Activated naive CD8-positive, alpha-beta T cell treated with anti-CD3 and anti-CD28 coated beads, Interleukin-2, amount 10 ng/mL, durations not matched to agents 7 days and 5 days (primary cell): ENCODE measurements at places on chromosomes 1 and 21. TPM values are rescaled to one million over a fixed set of nuclear protein-coding genes. Genes with fewer than 3 reads are reported as not detected.

Gene SLC6A17
- not detected for total RNA-seq

Gene F13B
- not detected for total RNA-seq

Gene ZNF669
- 14.1 TPM for total RNA-seq

DNA sequence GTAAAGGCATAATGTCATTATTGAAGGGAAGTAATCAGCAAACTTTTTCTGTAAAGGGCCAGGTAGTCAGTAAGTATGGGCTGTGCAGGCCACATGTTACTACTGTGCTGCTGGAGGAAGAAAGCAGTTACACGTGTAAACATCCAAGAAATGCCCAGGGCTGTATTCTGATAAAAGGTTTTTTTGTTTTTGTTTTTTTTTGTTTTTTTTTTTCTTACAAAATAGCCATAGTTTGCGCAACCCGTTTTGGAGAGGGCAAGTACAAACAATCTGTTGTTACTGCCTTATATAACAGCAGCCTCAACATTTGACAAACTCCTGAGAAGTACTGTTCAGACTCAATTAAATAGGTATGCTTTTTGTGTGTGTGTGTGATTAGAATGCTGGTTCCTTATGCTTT lies 26.7 kb upstream of the MTMR11 start:
- DNase-seq: no peak

Gene TBX19
- 3.2 TPM for total RNA-seq

GRCh38 chr1:184806296-184806721 lies 51.7 kb upstream of the EDEM3 start:
- DNase-seq: no peak

DNA sequence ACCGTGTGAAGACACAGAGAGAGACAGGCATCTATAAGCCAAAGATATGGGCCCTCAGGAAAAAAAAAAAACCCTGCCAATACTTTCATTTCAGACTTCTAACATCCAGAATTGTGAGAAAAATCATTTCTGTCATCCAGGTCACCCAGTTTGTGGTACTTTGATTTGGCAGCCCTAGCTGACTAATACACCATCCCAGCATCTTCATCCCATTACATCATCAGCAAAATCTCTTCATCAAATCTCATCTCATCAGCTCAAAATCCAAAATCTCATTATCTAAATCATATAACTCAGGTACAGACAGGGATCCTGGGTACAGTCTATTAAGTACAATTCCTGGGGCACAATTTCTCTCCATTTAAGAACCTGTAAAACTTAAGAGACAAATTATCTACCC lies 51.9 kb upstream of the GJA8 start:
- no peak for DNase-seq

DNA sequence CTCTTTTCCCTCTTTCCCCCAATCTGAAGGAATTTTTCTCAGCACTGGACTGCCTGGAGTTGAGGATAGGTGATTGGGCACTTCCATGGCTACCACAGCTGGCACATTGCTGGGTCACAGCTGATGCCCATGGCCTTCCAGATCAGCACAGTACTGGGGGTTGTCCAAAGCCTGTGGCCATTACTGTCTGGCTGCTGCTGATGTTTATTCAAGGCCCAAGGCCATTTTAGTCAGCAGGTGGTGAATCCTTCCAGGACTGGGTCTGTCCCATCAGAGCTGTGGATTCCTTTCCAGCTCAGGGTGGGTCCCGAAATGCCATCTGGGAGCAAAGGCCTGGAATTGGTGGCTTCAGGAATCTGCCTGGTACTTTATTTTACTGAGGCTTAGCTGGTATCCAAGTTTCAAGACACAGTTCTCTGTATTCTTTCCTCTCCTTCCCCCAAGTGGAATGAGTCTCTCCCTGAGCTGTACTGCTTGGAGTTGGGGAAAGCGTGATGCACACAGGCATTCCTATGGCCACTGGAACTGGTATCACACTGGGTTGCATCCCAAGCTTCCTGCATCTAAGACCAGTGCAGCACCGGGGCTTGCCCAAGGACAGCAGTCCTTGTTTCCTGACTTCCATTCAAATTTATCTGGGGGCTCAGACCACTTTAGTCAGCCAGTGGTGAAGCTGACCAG lies 19.1 kb downstream of the GPR88 start:
- DNase-seq: no peak

DNA sequence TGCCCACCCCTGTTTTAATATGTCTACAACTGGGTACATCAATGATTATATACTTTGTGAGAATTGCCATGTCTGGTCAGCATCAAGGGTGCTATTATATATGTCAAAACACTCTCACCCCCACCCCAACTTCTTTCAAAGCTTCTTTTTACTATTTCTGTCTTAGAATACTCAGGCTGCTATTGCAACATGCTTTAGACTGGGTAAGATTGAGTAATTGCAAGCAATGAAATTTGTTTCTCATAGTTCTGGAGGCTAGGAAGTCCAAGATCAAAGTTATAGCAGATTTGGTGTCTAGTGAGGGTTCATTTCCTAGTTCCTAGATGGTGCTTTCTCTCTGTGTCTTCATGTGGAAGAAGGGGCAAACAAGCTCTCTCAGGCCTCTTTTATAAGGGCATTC lies 100.5 kb upstream of the KCNK1 start:
- DNase-seq: no peak

Gene DYNLT4
- total RNA-seq: 0.97 TPM

DNA sequence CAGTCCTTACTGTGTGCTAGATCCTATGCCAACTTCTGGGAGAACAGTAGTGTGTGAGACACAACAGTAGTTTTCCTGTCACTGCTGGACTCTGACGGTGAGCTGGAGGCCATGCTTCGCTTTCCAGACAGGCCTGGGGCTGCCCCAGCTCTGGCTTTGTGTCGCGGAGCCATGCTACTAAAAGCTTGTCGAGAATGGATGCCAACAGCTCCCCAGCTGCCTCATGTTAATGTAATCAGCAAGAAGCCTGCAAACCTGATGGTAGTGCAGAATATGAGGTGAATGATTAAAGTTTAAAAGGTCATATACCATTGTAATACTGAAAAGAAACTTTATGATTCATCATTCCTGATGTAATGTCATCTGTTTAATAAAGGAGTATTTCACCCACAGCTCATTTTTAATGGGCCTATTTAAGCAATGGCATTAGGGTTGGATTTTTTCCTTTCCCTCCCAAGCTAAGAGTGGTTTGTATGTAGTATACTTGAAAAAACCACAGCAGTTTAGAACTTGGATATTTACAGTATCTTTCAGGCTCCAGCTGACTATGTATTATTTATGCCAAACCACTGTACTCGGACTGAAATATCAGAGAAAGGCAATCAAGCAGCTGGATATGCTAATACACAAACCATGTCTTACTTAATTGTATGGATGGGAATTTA lies 343.0 kb downstream of the NUF2 start:
- DNase-seq: no peak

Gene C1orf210
- not detected for total RNA-seq

Gene KCNA2
- total RNA-seq: 1.1 TPM

DNA sequence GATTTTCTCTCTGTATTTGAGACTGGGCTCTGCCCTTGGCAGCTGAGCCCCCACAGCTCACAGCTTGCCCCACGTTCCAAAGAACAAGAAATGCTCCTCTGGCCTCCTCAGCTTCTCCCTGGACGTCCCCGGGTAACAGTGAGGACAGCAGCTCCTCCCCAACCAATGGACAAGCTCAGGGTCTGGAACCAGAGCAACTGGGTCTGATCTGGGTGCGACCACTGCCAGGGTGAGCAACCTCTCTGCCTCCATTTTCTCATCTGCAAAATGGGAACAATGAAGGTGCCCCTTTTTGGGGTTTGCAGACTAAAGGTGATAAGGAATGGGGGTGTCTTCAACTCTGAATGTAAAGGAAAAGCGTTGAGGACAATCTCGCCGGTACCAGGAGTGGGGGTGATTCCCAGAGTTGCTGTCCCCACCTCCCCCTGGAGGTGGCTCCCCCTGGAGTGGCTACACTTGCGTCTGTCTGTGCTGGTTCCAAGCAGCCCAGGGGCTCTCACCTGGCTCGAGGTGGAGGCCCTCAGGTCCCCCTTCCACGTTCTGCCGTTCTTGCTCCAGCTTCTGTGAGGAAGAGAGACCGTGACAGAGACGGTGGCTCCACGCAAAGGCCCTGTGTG lies 6.9 kb downstream of the C21orf58 start:
- no peak for DNase-seq

Gene RGS4
- not detected for total RNA-seq

GRCh38 chr1:167861664-167862381 lies 52.1 kb downstream of the ADCY10 start:
- no peak for DNase-seq

Gene TNFRSF1B
- total RNA-seq: 215 TPM

Gene PLA2G2F
- not detected for total RNA-seq

- DNase-seq: peak; percentile 75
These were observed 11.7 kb upstream of the EPHA2 start for GRCh38 chr1:16167331-16168143.
